ENCODE measurements at places on chromosomes 2 and 18. TPM values are rescaled to one million over a fixed set of nuclear protein-coding genes. Genes with fewer than 3 reads are reported as not detected.

- DNase-seq, result no peak
These were observed 91.0 kb upstream of the UNC80 start for GRCh38 chr2:209680596-209680995.

Gene PGAP1
- 12.3 TPM for total RNA-seq

GRCh38 chr2:97706112-97706511, 7.3 kb upstream of the ZAP70 start:
- DNase-seq, result no peak

Gene OSBPL6
- not detected for total RNA-seq

DNA sequence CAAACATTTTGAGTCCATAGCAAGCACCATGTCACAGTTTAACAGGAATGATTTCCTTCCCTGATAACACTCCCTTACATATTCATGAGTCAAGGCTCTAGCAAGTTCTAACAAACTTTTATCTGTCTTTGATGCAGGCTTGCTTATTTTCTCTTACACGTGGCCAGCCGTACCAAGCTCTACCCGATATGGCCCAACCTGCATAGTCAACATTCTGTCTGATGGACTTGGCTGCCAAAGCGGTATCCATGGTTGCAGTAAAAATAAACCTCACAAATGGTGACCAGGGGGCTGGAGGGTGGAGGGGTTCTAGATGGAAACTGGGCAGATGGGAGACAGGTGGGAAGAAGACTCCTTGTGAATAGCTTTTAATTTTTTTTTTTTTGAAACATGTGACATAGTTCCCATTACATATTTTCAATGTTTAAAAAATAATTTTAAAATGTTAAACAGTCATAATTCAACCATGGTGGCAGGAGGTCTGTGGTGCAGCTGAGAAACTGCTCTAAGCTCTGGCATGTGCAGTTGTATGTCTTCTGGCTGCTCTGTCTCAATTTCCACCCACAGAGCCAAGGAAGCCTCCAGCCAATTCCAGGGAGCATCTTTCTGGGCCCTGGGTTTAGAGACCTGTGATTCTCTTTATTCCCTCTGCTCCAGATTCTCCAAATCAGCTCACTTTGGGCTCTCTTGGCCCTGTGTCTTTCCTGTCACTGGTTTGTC, 20.7 kb upstream of the CXCR1 start:
- no peak for DNase-seq

GRCh38 chr2:48347712-48348111, 182.2 kb upstream of the STON1 start:
- no peak for DNase-seq

GRCh38 chr2:174856447-174856846, 92.2 kb upstream of the CHRNA1 start:
- no peak for DNase-seq

Gene EDAR
- 1.6 TPM for total RNA-seq

- DNase-seq, result no peak
These were observed 751.4 kb upstream of the HS6ST1 start for GRCh38 chr2:129069875-129070594.

Gene INO80C
- total RNA-seq, result 20.1 TPM

GRCh38 chr2:198763793-198764192, 693.9 kb downstream of the SATB2 start:
- DNase-seq, result no peak

- DNase-seq, result no peak
These were observed 131.6 kb downstream of the CABLES1 start for GRCh38 chr18:23266717-23267446.

DNA sequence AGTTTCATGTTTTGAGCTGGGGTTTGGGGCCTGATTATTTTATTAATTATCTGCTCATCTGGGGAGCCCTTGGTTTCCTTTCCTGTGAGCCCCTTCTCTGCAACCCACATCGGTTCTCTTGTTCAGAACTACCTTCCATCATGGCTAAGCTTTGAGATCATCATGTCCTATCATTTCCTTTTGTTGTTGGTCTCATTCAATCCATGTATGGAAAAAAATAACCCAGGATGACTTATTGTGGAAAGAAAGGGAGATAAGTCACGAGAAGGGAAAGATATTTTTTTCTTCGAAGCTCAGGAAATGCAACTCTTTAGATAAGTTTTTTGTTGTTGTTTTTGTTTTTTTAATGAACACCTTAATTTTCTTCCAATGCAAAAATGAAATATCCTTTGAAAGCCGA, 43.7 kb downstream of the EHD3 start:
- no peak for DNase-seq

DNA sequence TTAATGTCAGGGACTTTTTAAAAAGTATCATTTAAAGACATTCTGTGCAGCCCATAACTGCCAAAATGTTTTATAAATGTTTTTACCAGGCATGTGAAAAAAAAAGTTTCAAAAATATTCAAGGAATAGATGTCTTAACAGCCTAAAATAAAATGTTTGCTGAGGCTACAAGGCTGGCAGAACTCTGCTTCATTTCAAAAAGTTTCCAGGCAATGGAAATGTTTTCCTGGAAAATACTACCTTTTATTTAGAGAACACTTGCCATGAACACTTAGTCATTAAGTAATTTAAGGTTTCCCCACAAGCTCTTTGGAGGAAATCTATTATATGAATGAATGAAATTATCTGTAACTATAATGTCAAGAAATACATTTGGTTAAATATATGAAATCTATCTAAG, 68.8 kb downstream of the THADA start:
- no peak for DNase-seq

Gene TMEM131
- 26.8 TPM for total RNA-seq

DNA sequence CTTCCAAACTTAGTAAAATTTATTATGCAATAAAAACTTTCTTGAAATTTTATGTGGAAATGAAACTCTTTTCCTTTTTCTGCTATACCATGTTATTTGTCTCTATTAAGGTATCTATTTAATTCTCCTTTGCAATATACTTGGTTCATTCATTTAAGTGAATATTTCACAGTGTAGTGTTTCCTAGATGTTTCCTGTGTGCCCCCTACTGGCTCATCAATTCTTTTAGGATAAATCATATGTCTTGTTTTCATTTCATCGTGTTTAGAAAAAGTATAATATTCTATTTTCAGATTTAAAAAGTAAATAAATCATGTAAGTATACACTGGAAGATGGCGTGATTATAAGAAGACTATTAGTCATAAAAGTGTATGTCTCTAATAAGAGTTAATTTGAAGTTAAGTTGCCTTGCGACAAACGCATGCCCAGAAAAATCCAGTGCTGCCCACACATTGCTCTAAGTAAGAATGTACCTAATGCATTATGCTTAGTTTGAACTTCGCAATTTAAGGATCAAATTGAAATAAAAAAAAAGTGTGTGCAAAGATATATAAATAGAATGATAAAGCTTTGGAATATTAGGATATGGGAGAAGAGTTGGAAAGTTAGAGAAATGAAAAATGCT, 525.4 kb downstream of the KCNJ3 start:
- no peak for DNase-seq

DNA sequence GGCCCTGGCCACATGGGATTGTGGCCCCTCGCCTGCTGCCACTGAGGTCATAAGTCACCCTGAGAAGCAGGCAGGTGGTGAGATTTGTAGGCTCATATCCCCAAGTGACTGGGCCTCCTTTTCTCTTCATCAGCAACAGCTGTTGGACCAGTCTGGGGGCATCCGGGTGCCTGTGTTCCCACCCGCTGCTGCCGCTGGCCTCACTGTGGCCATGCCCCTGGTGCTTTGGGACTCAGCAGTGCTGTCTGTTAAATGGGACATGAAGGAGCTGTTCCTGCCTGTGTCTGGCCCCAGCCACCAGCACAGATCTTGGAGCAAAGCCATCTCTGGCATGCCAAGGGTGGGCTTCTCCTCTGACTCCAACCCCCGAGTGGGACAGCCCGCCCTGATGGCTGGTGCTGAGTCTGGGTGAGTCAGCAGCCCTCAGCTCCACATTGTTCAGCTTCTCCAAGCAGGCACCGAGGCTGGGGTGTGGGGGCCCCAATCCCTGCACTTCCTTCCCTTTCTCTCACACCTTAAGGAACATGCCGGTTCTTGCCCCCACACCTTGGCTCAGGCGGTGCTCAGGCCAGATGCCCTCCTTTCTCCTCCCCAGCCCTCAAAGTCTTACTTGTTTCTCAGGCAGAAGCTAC, 207.9 kb downstream of the GLI2 start:
- no peak for DNase-seq

DNA sequence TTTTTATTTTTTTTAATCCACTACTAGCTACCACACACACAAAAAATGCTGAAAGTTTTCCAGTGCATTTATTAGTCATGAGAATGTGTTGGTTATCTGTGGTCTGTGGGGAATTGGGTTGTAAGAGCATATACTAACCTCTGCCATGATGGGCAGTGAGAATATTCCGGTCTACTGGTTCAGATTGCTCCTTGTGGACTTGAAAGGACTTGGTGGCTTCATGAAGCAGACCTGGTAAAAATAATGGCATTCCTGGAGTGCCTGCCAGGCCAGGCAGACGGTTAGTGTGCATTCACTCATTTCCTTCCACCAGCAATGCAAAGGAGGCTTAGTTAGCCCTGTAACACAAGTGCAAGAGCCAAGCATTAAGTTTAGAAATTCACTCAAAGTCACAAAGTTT, 150.8 kb downstream of the THSD7B start:
- DNase-seq, result no peak

Gene LOXHD1
- total RNA-seq, result not detected

DNA sequence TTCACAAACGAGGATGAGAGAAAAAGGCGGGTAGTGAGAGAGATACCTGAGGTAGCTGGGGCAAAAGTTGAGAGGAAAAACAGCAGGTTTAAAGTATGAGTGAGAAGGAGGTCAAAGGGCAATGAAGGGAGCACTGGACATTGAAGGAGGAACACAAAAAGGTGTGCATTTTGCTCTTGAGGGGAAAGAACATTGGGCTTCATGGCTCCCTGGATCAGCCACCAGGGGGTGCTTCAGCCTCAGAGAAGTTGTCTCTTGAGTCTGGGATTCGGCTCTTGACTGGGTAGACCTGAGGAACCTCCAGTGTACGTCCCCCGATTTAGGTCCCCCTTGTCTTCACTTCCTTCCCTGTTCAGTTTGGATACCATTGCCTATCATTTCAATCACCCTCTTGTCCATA, 128.5 kb downstream of the RAPGEF4 start:
- no peak for DNase-seq

Gene CNRIP1
- not detected for total RNA-seq

Gene ASXL2
- 7.5 TPM for total RNA-seq

DNA sequence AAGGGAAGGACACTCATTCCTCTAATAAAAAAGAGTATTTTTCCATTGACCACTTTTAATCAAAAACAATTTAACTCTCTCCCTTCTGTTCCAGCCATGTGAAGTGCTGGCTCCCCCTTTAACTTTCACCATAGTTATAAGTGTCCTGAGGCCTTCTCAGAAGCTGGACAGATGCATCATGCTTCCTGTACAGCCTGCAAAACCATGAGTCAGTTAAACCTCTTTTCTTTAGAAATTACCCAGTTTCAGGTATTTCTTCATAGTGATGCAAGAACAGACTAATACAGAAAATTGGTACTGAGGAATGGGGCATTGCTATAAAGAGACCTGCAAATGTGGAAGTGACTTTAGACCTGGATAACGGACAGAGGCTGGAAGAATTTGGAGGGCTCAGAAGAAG, 643.6 kb upstream of the DDX18 start:
- DNase-seq, result no peak

DNA sequence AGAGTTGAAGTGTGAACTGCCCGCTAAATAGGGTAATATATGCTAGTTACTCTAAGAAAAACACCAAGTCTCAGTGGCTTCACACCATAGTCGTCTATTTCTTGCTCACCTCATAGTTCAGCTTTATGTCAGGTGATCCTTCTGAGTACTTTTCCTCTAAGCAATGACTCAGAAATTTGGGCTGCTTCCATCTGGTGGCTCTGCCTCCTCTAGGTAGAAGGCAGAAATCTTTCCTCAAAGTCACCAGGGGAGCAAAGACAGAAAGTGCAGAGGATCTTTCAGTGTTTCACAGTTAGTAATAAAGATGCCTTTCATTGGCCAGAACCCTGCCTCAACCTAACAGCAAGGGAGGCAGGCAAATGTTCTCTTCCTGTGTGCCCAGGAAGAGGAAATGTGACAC, 17.3 kb downstream of the CDH20 start:
- no peak for DNase-seq

DNA sequence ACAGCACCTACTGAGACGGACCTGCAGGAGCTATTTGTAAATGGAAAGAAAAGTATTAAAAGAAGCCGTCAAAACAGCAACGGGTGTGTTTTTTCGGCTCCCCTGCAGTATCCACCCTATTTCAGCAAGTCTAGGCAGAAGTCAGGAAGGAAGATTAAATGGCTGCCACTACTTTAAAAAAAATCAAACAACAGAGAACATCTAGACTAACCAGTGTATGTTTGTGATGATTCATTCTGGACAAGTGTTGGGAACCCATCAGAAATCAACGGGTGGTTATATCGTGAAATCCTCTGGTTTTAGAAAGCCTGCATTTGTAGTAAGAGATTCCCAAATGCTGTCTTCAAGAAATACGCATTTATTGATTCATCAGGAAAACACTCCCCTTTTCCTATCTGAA, 9.0 kb downstream of the PMAIP1 start:
- no peak for DNase-seq

DNA sequence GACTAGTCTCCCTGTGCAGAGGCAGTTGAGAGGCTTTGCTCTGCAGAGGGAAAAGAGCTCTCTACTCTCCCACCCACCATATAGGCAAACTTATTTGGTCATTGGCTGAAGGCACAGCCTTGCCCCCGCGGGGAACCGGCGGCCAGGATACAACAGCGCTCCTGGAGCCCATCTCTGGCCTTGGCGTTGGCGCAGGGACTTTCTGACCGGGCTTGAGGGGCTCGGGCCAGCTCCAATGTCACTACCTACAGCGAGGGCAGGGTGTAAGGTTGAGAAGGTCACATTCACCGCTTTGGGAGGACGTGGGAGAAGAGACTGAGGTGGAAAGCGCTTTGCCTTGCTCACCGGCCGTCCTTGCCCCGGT, 2.2 kb downstream of the ONECUT2 start:
- no peak for DNase-seq

Gene GPR55
- total RNA-seq, result 3.4 TPM

DNA sequence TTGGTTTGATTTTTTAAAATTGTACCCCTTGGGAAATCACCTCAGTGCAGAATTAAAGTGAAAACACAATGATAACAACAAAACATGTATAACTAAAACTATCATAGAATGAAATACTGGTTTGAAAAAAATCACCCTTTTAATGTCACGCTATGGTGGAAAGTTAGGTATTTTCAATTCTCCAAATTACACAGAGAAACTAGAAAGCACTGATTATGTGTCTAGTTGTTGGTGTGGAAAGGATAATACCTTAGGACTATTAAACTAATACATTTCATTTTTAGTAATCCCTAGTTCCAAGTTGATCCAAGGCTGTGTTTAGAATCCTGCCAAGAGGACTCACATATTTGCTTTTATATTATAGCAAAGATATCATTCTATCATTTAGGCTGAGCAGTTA, 71.2 kb downstream of the NUP35 start:
- DNase-seq, result no peak

All from CD8-positive, alpha-beta T cell (primary cell).